Inflammatory macrophage treated with lipopolysaccharide for 4 hours (primary cell): ENCODE measurements at places on chromosomes 16 and 17.

GRCh38 chr17:42806249-42806648, 7.6 kb downstream of the CNTD1 start:
- no peak for DNase-seq

DNA sequence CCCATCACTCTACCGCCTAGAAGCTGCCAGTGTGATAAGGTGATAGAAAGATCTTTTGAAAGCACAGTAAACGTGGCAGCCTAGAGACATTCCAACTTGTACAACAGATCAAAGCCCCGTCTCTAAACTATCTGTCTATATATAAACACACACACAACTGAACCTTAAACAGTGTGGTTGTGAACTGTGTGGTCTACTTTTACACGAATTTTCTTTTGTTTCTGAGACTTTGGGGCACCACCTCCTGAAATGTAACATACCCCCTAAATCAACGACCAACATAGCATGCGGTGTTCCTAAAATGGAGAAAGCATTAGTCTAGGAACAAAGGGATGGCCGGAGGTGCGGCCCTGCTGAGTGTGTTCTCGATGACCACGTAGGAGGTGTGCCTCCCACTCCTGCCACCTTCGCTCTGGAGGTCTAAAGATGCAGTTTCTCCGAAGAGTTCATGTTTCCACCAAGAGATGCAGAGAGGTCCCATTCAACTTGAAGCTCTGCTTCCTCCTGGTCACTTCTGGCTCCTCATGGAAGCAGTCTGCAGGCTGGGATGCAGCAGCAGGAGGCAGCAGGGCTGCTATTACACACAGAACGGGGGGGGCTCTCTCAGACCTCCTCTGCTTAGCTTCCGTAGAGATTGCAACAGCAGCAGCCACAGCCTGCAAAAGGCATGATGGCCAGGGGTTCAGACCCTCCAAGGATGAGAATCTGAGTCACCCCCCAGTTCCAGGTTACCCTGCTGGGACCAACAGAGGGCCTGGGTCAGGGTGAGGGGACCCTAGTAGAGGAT, 22.6 kb upstream of the USP10 start:
- DNase-seq, result no peak

- DNase-seq, result no peak
Observed at GRCh38 chr16:15464401-15465186, 30.2 kb downstream of the BMERB1 start.

GRCh38 chr16:50017553-50017952, 7.5 kb upstream of the CNEP1R1 start:
- DNase-seq, result no peak

DNA sequence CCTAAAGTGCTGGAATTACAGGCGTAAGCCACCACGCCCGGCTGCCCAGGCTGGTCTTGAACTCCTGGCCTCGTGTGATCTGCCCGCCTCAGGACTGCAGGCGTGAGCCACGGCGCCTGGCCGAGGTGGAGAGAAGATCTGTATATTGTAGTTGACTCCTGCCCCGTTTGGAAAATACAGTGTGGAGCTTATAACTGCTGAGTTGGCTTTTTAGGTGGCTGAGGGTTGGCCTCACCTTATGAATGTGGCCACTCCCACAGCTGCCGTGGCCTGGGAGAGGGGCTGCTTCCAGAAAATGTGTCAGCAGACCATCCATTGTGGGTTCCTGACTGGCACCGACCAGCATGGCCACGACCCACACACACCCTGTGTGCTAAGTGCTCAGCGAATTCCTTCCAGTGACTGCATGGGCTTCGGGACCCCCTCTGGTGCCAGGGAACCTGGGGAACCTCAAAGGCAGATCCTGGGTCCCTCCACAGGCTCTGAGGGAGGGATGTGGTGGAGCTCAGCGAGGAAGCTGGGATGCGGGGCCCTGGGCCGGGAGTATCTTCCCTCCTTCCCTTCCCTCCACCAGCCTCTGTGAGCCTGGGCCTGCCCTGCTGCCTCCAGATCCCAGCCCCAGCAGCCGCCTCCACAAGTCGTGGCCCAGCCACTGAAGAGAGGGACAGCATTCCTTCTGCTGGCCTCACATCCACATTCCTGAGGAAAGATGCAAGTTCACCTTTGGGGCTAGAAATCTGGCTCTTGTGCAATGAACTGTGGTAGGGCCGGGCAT, 10.9 kb upstream of the RAB11FIP3 start:
- DNase-seq, result no peak
